ENCODE measurements at places on chromosomes 11 and 22.

- no peak for DNase-seq
These were observed 1.5 kb upstream of the CLDN5 start for GRCh38 chr22:19525666-19526065.

GRCh38 chr11:40226654-40227053, 1232.8 kb downstream of the LRRC4C start:
- no peak for DNase-seq

GRCh38 chr11:95999711-96000406, 76.0 kb upstream of the MTMR2 start:
- peak; percentile 58 for DNase-seq

- no peak for DNase-seq
These were observed 24.2 kb downstream of the KRTAP5-5 start for GRCh38 chr11:1653541-1654387.

GRCh38 chr22:23219822-23220484, 39.6 kb downstream of the BCR start:
- DNase-seq, result no peak

DNA sequence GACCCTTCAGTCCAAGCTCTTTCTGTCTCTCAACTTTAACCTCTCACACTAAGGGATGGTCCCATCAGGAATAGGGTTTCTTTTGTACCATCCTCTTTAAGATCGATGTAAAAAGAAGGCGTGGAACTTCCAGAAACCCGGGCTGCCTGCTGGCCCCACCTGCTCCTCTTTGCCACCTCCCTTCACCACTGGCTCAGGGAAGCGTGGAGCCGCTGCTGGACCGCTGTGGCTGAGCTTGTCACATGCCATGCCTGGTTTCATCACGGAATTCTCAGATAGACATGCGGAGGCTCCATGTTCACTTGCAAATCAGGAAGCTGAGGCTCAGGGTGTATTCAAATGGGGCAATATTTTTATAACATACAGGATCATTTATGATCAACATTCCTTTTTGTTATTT, 399.7 kb downstream of the BRD1 start:
- DNase-seq, result no peak
